ENCODE measurements at places on chromosomes 7 and 10.

GRCh38 chr7:130943336-130943901, 209.4 kb upstream of the KLF14 start:
- DNase-seq = peak; percentile 58
- peak overlapping the region; percentile 41 for H3K4me3 ChIP-seq
- peak overlapping the region; percentile 78 for H3K27ac ChIP-seq

DNA sequence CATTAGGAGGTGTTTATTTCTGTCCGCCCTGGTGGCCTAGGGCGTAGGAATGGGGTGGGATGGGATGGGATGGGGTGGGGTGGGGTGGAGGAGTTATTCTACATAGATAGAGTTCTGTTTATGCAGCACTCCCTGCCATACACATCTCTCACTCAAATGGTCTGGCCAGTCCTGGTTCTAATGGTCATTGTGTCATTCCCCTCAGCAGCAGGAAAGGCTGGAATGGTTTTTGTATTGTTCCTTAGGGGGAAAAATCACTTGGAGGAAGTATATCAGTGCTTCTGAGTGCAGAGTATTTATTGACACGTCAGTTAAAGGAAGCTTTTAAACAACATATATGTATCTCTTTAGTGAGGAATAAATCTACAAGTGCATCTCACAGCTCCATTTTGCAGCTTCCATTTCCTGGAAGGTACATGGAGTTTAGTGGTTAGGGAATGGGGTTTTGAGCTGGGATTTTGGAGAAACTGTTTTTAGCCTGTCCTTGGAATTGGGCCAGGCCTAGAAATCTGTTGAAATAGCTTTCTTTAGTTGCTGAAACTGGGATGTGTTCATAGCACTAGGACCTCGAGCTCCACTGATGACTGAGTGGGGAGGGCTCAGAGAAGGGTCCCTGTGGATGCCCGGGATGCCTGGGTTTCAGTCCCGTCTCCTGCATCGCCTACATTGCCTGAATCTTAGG, 8.3 kb downstream of the TSPAN14 start:
- no peak for DNase-seq
- H3K4me3 ChIP-seq = peak overlapping the region; percentile 44
- peak overlapping the region; percentile 84 for H3K27ac ChIP-seq

GRCh38 chr7:44285561-44285960, 39.8 kb downstream of the CAMK2B start:
- H3K27me3 ChIP-seq = no peaks in the 10 kb centered on the region
- DNase-seq = no peak
- H3K27ac ChIP-seq = no peak overlapping the region
- H3K4me3 ChIP-seq = no peak overlapping the region
- no peaks in the 10 kb centered on the region for H3K4me1 ChIP-seq

- H3K27ac ChIP-seq = no peak overlapping the region
- H3K4me3 ChIP-seq = no peak overlapping the region
- H3K4me1 ChIP-seq = no peaks in the 10 kb centered on the region
- H3K27me3 ChIP-seq = no peaks in the 10 kb centered on the region
These were observed 232.0 kb upstream of the NRP1 start for GRCh38 chr10:33566426-33566825.

Measured in naive thymus-derived CD4-positive, alpha-beta T cell (primary cell).